Hematopoietic multipotent progenitor cell treated with erythropoietin and hydrocortisone succinate and interleukin-3 and kit ligand, for 17 days (in vitro differentiated cells): ENCODE measurements at places on chromosomes 5 and 9.
A peak's percentile ranks its signal among the peaks of the same experiment; 100 is the strongest.

GRCh38 chr5:117657541-117657940 lies 1082.9 kb upstream of the SEMA6A start:
- no peak for DNase-seq

DNA sequence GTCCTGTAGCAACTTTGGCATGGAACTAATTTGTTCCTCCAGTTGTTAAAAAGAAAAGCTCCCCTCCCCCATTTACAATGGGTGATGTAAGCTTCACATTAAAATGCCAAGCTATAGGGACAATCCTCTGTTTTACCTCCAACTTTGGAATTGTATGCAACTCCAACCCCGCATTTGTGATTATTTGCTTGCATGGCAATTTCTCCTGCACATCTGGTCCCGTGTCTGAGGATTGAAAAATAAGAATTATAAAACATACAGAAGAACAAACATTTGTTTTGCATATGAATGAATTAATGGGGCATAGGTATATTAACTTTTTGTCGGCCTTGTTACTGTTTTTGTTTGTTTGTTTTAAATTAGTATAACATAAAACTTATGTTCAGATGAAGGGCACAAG lies 17.2 kb downstream of the PCSK1 start:
- no peak for DNase-seq

DNA sequence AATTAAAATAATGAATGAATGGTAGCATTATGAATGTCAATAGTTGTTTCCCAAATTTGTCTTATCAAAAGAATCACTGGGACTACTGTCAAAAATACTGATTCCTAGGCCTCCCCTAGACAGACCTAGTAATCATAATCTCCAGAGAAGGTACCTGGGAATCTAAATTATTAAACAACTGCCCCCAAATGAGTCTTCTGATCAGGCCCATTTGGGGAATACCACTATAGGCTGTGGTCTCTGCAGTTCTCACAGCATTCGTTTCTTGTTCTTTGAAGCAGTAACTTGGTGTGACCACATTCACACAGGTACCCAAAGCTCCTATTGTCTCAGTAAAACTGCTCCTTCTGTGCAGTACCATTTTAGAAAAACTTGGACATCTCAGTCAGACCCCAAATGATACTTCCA lies 230.9 kb downstream of the PIK3R1 start:
- DNase-seq = no peak

DNA sequence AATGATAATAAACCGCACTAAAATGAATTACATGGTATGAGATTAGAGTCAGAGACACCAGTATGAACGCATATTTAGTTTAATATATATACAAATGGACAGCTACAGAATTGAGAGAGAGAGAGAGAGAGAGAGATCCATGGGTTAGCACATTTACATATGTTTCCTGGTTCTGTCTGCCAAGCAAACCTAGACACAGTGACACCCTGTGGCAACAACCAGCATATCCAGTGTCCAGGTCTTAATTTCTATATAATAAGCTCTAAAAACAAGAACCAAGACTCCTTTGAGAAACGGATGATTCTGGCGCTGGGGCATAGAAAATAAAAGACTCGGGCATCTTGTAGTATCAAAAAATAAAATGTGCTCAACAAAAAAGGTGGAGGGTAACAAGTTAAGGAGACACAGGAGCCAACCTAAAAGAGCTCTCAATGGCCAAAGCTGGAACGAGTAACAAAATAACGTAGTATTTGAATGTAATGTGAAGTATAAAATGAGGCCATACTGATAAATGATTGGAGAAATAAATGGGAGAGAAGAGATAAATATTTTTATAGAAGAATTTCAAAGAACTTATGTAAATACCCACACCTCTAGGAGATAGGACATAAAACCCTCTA lies 84.5 kb downstream of the RFX3 start:
- peak; percentile 41 for DNase-seq

DNA sequence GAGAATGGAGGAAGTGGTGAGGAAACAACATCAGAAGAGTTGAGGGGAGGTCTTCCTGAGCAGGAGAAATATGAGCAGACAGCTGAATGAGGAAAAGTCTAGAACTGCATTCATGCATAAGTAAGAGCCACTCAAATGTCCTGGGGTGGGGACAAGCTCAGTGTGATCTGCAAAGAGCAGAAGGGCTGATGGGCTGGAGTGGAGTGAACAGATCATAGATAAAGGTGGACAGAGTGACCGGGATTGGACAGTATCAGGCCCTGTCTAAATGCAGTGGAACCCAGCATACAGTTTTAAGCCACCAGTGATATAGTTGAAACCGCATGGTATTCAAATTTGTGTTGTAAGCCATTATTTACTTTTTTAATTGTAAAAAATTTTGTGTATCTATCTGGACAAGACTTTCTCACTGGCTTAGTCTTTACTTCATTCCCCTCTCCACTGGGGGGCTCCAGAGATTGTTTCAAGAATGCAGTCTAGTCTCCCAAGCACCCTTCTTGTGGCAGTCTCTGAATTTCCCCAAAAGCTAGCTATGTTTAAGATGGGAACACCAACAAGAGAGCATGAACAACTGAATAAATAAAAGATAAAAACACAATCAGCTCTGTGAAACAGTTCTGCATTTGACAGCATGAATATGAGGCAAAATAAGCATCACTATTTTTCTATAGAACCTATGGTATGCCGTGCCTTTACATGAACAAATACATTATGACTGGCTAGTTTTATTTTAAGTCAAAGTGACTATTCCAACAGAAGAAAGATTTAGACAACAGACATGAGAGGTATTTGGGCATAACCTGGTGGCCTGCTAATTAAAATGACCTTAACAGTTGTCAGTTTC lies 10.7 kb upstream of the STK32A start:
- DNase-seq = no peak

DNA sequence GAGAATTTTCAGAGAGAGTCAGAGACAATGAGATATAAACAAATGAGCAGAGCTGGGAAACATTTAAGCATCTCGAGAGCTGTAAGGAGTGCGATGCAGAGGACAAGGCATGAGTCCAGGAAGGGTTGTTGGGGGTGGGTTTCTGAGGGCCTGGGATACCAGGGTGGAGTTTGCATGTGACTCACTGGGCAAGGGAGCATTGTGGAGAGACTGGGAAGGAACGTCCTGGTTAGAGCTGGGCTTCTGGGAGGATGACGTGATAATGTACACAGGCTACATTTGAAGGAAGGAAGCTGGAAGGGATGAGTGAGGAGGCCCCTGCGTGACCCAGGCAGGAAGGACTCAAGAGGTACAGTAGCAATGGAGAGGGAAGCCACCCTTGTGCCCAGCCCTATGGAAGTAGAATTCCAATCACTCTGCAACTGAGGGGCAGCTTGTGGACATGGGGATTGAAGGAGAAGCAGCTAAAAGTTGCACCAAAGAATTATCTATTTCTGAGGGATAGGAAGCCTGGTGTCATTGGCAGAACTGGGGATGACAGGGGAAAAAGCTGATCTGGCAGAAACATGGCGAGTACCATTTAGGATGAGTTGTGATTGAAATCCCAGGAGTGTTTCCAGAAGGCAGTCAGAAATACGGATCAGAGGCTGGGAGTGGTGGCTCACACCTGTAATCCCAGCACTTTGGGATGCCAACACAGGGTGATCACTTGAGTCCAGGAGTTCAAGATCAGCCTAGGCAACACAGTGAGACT lies 59.3 kb upstream of the AFAP1L1 start:
- no peak for DNase-seq

DNA sequence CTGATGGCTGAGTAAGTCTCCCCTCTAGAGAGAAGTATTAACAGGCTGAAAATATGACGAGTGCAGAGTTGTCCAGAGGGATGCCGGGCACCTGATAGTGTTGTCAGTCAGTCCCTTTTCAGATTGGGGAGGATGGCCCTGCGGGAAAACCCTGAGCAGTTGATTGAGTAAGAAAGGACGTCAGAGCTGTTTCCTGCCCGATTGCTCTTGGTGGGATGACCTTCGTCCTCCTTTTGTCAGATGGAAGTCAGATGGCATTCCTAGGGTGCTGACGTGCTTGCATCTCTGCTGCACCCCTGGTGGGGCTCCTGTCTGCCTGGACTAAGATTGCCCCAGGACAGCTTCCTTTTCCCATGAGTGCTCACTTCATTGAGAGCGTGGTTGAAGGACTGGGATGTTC lies 9.8 kb downstream of the ZNF354B start:
- DNase-seq = no peak

GRCh38 chr5:157165261-157165660 lies 803 bp downstream of the GARIN3 start:
- DNase-seq = no peak

DNA sequence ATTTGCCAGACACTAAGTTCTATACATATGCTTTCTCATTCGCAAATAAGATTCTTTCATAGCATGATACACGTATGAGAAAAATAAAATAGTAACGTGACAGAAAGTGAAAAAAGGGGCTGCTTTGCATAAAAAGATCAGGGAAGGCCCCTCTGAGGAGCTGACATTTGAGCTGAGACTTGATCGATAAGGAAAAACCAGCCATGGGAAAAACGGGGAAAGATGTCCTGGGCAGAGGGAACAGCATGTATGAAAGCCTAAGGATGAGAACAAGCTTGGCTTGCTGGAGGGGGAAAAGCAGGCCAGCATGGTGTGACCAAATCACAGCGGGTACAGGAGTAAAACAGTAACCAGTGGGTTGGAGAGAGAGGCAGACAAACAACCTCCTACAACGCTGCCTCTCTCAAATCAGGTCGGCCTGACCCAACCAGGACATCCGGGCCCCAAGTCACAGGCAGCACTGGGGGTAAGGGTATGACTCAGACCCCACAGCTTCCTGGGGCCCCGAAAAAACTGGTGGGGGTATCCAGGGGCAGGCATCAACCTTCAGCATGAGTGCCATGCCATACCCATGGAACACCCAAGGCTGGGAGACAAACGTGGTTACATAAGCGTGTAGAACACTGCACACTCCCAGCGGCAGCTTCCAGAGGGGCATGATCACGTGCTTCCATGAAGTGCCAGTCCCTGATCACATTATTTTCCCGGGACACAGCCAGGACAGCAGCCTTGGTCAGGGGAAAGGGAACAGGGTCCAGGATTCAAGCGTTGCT lies 2.2 kb downstream of the TNIP1 start:
- DNase-seq = no peak

GRCh38 chr5:137142346-137142745 lies 356.8 kb downstream of the SPOCK1 start:
- no peak for DNase-seq

DNA sequence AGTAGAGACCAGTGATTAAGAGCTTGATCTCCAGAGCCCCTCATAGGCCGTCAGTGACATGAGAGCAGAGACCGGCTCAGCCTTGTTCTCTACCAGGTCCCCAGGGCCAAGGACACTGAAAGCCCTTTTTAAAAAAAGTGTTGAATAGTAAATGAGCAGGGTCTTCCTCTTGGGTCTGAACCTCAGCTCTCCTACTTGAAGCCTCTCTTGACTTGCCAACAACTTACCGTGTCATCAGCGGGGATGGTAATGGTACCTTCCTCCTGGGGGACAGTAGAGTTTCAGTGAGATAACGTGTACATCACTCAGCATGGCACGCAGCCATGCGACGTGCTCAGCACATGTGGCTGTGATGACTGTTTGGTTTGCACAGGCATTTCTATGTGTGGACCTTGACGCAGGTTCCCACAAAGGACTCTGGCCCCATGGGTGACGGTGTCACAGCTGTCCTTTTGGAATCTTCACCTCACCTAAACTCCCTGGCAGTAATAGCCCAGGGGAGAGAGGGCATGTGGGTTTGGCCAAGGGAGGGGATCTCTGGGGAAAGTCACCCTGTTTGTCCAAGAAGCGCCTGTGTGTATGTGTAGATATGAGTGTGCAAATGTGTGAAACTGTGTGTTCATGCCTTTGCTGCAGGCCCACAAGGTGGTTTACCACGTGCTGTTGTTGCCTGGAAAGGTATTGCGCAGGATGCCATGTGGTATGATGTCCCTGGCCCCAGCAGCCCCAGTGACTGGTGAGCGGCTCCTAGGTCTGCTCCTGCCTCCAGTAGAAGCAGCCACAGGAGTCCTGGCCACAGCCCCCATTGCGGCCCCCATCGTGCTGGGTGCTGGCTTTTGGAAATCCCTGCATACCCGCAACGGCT lies 18.7 kb downstream of the ERGIC1 start:
- peak; percentile 33 for DNase-seq

DNA sequence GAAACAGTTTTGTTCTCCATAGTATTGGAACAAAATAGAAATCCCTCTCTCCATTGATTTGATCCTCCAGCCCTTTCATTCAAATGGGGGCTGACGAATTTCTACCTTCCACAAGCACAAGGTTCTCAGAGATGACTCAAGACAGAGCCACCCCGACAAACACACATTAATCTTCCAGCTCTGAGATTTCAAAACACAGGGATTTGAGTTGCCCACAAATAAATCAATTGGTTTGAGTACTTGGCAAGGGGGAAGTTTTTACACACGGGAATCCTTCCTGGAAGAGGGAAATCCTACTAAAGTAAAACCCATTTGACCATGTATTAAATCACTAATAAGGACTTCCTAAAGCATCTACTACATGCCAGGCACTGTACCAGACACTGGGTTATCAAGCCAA lies 5.4 kb downstream of the ADRA1B start:
- no peak for DNase-seq

- no peak for DNase-seq
Measured at GRCh38 chr5:174176511-174176910, 131.0 kb downstream of the NSG2 start.

DNA sequence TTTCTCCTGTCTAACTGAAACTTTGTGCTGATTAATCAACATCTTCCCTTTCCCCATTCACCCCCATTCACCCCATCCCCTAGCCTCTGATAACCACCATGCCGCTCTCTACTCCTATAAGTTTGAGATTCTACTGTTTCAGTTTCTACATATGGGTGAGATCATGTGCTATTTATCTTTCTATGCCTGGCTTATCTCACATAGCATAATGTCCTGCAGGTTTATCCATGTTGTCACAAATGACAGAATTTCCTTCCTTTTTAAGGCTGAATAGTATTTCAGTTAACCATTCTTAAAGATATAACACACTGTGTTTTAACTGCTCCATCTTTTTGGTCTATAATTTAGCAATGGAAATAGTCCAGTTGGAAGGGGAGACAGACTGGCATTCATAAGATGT lies 205.1 kb downstream of the SNCAIP start:
- DNase-seq = no peak

- no peak for DNase-seq
Measured at GRCh38 chr5:158700231-158701006, 399.3 kb downstream of the EBF1 start.

- DNase-seq = no peak
Measured at GRCh38 chr9:127776195-127776923, 2.1 kb downstream of the SH2D3C start.
